ENCODE measurements at places on chromosomes 6 and 20.

DNA sequence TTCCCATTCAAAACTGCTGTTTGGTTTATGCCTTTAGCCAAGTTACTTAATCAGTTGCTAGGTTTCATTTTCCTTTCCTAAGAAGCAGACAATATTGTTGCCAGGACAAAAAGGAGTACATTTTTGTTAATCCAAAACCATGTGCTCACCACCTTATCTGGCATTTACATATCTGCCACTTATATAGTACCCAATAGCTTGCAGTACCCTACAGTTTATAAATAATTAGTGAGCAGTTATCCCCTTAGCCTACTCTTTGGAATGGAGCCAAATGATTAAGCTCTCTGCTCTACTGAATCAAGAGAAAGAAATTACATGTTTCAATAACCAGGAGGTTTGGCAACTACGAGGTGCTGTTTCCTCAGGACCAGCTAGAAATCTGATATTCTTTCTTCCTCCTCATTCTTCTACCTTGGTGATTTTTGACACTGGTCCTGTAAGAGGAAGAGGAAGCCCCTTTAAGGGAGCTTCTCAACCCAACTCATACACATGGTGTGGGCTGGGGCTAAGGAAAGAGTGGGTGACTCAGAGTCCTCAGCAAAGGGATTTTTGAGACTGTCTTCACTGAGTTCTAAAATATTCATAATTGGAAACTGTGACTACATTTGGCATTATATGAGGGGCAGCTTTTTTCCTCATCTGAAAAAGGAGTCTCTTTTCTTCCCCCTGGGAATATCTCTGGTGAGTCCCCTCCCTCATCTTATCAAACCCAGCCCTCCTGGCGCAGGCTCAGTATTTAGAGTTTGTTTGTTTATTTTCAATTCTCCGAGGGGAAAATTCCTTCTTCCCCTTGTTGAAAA, 1.5 kb downstream of the ZNFX1 start:
- no peak for DNase-seq

GRCh38 chr6:140917911-140918310, 1214.8 kb upstream of the GJE1 start:
- DNase-seq, result no peak

GRCh38 chr20:47038566-47039560, 144.2 kb downstream of the EYA2 start:
- no peak for DNase-seq

DNA sequence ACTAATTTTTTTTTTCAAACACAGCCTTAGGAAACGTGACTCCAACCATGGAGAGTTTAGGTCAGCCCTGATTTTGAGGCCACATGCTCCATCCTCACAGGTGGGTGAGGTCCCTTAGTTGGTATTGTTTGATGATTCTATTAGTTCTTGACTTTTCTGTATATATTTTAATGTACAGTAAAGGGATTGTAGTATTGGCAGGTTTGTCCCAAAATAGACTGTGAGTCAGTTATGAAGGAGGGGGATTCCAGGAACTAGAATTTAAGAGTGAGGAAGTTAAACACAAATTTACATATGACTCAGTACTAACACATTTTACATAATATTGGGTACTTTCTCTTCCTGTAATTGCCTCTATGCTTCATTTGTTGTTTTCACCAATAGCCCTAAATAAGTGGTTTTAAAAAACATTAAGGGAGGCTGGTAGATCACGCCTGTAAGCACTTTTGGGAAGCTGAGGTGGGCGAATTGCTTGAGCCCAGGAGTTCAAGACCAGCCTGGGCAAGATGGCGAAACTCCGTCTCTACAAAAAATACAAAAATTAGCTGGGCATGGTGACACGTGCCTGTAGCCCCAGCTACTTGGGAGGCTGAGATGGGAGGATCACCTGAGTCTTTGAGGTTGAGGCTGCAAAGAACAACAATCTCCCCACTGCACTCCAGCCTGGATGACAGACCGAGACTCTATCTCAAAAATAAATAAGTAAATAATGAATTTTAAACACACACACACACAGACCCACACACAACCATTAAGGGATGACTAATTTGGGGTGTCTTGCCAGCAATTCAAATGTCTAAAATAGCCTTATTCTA, 81.8 kb downstream of the SGK1 start:
- DNase-seq, result no peak

GRCh38 chr6:41596807-41597206, 41.5 kb upstream of the MDFI start:
- DNase-seq, result no peak

DNA sequence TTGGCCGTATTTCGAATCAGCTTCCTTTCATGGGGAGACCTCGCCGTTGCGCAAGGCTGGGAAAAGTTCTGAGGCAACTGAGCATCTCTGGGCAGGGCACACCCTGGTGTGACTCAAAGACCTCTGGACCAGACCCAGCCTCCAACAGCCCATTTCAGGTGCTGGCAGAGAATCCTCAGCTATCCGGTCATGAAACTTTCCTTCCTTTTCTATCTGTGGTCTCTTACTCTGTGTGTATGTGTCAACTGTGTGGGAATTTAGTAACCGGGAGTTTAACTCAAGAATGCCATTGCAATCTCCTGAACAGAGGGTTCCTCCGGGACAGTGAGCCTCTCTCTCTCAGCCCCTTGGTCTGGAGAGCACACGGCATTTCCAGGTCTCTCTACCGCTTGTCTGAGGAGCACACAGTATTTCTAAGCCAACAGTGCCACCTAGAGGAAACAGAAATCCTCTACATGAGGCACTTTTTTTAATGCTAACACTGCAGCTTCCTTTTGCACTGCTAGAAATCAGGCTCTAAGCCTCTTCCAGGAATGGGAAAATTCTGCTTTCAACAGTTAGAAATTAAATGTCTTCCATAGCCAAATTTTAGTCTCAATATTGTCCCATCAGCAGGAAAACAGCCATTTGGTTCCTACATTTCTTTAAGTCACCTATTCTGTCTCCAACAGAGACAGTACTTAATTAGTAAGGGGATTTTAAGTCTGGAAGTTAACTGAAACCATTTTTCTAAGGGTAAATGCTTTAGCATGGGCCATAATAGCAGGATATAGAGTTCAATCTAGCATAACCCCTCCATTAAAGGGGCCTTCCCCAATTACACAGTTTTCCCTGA, 32.7 kb downstream of the PLN start:
- peak; percentile 49 for DNase-seq
